ENCODE measurements at places on chromosomes 5 and 9.

GRCh38 chr5:54691656-54692055 is 174.1 kb downstream of the SNX18 start:
- DNase-seq: no peak

GRCh38 chr5:92207151-92207550 is 824.0 kb upstream of the ARRDC3 start:
- no peak for DNase-seq

GRCh38 chr5:148972974-148973374 is 89.9 kb downstream of the SH3TC2 start:
- DNase-seq: no peak

DNA sequence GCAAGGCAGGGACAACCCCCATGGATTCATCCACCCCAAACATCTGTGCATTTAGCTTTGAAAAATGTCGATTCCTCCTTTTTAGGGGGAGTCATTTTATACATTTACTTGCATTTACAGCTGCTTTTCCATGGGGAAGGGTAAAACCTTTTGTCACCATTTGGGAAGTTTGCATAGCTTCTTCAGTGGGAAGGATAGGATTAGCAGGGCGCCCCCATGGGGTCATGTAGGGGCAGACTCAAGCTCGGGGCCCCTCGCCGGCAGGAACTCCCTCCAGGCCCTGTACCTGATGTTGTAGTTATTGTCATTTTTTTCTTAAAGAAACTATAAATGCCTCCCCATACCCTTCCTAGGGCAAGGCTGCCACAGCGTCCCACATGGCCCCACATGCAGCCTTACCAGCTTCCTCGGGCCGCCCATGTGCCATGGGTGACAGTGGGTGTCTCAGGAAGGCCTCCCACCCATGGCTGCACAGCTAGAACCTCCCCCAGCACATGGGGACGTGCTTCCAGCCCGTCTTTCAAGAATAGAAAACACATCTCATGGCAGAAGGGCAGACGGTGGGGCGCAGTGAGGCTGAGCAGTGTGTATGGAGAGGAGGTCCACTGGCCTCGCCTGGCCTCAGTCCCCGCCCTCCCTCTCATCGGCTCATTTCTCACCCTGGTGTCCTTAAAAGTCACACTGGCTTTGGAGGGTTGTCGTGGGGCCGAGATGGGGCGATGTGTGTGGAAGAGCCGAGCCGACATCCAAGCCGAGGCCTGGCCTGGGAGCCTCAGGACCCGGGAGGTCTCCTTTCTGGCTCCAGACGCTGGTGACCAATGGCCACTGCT is 76.1 kb upstream of the OTULINL start:
- no peak for DNase-seq

- no peak for DNase-seq
Observed at GRCh38 chr9:122261469-122261881, 3.2 kb downstream of the RBM18 start.

- DNase-seq: no peak
Observed at GRCh38 chr5:14812166-14812565, 59.4 kb downstream of the ANKH start.

GRCh38 chr5:135831851-135832555 is 2.5 kb upstream of the SLC25A48 start:
- no peak for DNase-seq

- DNase-seq: no peak
Observed at GRCh38 chr9:131263701-131264100, 12.6 kb downstream of the FAM78A start.

DNA sequence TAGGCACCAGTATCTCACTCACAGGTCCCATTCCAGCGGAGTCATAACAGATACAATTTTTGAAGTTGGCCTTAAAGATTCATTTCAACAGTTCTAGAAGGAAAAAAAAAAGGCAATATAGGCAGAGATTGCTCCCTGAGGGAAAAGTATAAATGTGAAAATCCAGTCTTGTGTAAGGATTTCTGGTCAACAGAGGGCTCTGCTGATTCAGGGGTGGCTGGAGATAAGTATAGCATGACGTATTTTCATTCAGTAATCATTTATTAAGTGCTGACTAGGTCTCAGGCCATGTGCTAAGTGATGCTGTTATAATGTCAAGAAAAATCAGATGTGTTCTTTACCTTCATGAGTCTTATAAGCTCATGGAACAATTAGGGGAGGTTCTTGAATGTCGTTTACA is 377.3 kb upstream of the MEF2C start:
- no peak for DNase-seq

DNA sequence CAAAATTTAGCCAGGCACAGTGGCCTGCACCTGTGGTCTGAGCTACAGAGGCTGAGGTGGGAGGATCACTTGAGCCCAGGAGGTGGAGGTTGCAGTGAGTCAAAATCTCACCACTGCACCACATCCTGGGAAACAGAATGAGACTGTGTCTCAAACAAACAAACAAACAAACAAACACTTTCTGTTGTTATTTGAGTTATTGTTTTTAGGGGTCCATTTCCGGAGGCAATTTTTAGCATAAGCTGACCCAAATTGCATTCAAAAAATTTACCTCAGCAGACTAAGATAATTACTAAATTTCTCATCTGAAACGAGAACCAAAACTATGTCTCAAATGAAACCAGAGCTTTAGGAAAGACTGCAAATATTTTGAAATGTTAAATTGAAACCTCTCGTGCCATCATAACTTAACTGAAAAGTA is 1485.1 kb downstream of the EFNA5 start:
- no peak for DNase-seq

- no peak for DNase-seq
Observed at GRCh38 chr5:150131461-150131860, 24.2 kb downstream of the PDGFRB start.

- no peak for DNase-seq
Observed at GRCh38 chr9:106019702-106020101, 325.4 kb downstream of the TMEM38B start.

- DNase-seq: no peak
Observed at GRCh38 chr9:136722969-136723356, 10.6 kb downstream of the DIPK1B start.

- DNase-seq: no peak
Observed at GRCh38 chr5:137481596-137481995, 17.5 kb downstream of the SPOCK1 start.

GRCh38 chr5:146116361-146116760 is 11.0 kb upstream of the PLAC8L1 start:
- DNase-seq: no peak

DNA sequence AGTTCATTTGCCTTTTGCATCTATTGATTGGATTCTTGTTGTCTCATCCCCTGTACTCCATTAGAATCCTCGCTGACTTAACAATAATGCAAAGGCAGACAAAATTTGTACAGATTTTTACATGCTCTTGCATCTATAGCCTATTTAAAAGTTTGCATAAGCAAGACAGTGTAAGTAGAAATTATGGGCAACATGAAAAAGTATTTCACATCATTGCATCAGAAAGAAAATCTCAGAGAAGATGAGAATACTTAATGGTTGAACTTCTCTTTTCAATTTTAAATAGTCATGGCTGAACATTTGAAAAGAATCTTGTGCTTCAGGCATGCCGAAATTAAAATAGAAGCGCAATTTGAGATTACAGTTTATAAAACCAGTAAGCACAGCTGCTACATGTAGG is 226.4 kb downstream of the EFNA5 start:
- no peak for DNase-seq

- no peak for DNase-seq
Observed at GRCh38 chr9:72352911-72353388, 12.1 kb downstream of the ZFAND5 start.

GRCh38 chr5:98604301-98604700 is 169.2 kb upstream of the RGMB start:
- no peak for DNase-seq

DNA sequence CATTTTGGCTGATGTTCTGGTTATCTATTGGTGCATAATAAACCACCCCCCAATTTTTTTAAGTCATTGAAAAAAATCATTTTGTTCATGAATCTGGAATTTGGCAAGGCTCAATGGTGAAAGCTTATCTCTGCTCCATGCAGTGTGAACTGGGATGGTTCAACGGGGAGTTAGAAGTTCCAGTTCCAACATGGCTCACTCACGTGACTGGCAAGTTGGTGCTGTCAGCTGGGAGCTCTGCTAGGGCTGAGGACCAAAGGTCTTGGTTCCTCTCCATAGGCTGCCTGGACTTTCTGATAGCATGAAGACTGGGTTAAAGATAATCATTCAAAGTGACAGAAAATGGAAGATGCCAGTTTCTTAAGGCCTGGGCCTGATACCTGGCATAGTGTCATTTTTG is 3.1 kb upstream of the SPATA24 start:
- DNase-seq: no peak

DNA sequence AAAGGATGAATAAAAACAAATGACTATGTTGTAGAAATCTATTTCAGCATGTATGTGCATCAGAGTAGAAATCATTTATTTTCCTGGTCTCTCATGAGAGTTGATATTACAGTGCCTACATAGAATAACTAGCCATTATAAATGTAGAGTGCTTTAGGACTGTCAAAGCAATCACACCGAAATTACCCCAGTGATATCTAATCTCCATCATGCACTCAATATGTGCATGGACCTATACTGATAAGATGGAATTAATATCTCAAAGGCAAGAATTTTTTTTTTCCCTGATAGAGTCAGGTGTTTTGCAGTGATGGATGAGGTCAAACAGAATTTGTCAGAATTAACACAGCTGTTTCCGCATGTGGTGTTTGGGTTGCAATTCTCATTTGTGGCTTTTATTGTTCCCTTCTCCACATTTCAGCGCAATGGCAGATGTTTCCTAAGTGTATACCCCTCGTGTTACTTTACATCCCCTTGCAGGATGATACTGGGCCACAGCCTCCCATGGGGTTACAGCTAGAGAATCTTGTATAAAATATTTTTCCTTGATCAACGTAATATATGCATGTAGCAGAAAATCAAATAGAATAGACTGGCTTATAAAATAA is 298.8 kb downstream of the RASEF start:
- DNase-seq: no peak

DNA sequence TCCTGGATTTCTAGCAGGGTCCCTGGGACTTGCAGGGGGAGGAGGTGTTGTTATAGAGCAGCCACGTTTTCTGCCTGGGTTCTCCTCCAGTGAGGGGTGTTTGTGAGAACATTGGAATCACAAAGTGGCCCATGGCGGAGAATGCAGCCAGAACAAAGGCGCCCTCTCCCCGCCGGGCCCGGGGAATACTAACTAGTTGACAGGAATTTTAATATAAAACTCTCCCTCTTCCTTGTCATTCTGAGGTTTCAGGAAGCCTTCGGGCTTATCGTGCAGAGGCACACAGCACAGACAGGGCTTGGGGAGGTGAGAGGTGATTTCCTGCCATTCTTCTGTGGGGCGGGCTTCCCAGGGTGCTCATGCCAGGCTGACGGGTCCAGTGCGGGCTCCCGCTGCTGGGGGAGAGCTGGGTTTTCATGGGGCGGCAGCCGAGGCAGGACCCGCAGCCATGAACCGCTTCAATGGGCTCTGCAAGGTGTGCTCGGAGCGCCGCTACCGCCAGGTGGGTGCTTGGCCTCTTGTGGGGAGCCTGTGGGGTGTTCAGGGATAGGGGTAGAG is 37.7 kb downstream of the RGS3 start:
- no peak for DNase-seq

DNA sequence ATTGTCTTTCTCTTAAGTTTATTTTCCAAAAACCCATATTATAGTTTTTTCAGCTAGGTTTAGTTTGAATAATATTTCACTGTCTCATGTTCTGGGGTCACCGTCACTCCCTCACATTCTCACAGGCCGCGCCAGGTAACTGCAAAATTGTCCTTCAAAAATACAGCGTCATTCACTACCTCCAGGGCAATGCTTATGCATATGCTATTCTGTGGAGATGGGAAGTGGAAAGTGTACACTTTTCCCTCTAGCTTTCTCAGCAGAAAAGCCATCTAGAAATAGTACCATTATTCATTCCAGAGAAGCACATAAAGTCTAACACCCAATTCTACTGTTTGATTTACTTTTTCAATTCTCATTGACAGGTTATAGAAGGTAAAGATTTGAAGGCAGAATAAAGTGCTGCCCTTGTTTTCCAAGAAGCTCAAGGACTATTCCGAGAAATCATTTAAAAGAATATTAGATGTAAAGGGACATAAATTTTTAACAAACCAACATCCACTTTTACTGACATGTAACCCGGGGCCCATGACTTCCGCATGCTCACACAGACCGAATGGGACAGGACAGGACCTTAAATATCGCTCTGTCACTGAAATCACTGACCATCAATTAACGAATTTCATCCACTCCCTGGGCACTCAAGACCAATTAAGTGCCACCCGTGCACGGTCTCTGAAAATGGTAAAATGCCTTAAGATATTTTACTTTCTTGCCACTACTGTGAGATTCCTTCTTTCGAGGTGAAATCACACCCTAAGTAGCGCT is 720 bp downstream of the NUDT12 start:
- no peak for DNase-seq

- no peak for DNase-seq
Observed at GRCh38 chr5:150060471-150060870, 25.9 kb downstream of the CSF1R start.

DNA sequence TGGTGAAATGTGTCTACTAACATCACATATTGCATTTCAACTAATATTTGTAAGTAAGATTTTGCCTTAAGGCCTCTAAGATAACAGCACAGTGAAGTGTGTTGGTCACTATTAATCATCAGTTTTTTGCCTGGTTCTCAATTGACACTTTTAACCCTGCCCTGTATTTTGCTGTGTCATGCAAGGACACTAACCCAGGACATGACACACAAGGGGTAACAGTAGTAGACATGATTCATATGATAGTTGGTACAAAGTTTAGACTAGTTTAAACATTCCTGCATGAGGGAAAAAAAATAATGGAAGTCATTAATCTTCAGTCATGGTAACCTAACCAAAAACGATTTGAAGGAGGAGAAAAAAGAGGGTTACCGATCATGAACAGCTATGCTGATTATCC is 207.0 kb downstream of the DEPDC1B start:
- no peak for DNase-seq

DNA sequence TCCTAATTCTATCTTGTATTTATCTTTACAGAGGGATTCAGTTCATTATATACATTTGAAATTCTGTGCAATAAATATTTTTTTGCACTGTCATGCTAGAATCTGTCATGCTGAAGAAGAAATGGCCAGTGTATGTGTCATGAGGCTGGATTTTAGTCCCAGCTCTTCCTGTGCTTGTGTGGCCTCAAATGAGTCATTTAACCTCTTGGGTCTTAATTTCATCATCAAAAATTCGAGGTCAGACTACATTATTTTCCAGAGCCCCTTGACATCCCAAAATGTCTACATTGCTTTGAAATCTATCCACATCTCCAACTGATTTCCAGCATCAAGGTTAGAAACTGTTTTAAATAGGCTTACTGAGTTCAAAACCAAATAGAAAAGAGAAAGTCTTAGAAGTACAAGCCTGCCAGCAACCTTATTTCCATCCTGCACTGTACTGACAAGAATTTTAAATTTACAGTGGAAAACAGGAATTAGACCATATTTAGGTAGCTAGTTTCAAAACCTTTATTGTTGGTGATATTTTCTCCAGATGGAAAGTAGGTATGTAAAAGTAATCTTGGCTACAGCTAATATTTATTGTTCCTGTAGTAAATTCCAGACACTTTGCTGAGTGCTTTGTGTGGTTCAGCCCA is 96.7 kb upstream of the MAMDC2 start:
- no peak for DNase-seq
